Activated CD4-positive, alpha-beta T cell treated with anti-CD3 and anti-CD28 coated beads for 4 hours (primary cell): ENCODE measurements at places on chromosomes 7 and 10.

DNA sequence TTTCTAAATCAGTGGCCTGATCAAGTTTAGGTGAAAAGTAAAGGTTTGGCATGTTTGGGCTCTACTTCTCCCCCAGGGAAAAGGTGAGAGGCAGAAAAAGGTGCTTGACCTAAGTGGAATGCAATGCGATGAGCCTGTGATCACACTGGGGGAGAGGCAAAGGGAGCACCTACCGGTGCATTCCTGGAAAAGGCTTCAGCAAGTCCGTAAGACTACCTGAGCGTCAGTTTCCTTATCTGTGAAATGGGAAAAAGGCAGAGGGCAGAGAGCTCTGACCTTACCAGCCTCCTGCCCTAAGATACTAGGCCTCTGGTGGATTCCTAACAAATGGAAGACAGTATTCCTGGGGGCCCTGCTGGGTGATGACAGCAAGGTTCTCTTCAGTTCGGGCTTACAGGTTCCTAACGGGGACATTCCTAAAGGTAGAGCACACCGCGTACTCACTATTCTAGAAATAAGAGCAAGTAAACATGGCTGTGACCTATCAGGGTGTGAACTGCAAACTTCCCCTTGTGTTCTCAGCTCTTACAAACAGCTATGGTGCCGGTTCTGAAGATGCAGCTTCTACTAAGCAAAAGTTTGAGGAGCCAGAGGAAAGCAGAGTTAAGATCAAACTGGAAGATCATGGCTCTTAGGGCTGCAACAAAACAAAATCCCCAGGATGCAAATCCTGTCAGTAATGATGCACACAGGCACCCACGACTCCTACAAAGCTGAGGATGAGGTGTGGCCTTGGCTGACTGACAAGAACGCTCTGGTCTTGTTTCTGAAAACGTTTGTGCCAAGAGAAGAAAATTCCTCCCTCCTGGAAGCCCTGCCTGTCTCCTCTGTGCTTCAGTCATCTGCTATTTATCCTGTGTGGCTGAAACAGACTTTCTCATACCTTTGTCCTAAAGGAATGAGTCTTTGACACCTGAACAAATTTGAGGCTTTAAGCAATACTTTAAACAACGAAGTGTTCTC is 13.3 kb upstream of the ACSL5 start:
- no peak for DNase-seq

DNA sequence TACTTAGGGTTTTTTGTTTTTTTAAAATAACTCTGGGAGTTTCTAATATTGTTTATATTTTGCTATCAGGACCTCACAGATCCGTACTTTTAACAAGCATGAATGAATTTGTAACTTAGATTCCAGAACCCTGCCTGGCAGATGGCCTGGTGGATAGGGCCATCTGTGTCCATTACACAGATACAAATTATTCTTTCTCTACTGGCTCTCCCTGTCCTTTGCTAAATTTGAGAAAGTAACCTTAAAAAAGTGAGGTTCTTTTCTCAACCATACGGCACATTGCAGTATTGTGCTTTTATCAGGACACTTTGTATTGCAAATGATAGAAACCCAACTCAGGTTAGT is 26.6 kb downstream of the LCOR start:
- no peak for DNase-seq

- no peak for DNase-seq
Observed at GRCh38 chr7:77338883-77339629, 77.1 kb downstream of the GSAP start.

DNA sequence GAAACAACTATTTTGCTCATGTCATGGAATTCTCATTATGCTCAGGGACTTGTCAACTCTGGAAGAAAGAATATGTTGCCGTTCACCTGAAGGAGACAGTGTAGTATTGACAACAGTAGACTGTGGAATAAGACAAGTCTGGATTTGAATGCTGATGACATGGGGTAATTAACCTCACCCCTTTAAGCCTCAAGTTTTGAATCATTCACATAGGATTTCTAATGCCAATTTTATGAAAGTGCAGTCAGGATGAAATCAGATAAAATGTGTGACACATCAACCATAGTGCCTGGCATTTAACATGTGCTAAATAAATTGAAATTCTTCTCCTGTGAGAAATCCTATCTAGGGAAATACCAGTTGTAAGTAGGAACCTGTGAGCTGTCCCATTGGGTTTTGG is 305.8 kb downstream of the KIF20B start:
- no peak for DNase-seq

DNA sequence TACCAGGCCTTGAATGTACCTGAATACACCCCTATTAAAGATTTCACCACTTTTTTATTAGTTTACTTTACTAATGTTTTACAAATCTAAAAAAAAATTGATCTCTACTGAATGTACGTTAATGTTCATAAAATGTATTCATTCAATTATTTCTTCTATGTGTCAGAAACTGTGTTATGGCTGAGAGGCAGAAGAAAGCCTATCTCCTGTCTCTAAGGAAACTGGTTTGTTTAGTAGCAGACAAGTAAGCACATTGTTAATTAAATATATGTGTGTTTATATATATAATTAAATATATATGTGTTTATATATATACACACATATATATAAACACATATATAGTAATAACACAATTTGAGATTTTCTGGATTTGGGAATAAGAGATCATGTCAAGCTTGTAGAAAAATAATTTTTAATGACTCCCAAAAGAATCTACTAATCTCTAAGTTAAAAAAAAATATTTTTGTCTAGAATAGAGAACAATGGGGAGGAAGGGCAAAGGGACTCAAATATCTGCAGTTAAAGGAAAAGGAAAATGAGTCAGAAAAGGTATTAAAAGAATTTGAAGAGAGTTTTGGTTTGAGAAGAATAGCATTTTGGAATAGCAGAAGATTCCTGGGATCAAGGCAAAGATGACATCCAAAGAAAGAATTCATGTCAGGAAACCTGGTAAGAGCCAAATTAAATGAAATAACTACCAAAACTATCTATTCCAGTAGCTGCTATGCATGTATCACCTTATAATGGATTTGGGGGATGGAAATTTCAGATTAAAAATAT is 92.1 kb downstream of the CH25H start:
- DNase-seq: no peak

DNA sequence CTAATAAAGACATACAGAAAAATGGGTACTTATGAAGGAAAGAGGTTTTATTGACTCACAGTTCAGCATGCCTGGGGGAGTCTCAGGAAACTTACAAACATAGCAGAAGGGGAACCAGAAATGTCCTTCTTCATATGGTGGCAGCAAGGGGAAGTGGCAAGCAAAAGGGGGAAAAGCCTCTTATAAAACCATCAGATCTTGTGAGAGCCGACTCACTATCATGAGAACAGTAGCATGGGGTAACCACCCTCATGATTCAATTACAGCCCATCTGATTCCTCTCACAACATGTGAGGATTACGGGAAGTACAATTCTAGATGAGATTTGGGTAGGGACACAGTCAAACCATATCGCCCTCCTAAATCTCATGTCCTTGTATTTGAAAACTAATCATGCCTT is 1305.4 kb upstream of the SORCS1 start:
- DNase-seq: no peak

- DNase-seq: no peak
Observed at GRCh38 chr10:62826273-62826672, 10.1 kb upstream of the EGR2 start.

DNA sequence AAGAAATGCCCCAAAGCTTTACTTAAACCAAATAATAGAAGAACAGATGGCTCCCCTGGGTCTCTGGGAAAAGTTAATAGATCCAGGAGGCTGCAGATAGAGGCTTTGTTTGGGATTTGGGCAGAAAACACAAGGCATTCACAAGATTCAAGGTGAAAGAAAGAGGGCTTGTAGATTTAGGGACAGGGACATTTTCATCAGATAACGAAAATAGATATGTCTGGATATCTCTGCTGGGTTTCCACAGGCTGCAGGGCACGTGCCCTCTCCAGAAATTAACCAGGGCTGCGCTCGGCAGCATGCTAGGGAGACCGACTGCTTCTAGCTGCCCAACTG is 14.9 kb downstream of the CARD11 start:
- no peak for DNase-seq
